ENCODE measurements at places on chromosomes 3 and 15.

DNA sequence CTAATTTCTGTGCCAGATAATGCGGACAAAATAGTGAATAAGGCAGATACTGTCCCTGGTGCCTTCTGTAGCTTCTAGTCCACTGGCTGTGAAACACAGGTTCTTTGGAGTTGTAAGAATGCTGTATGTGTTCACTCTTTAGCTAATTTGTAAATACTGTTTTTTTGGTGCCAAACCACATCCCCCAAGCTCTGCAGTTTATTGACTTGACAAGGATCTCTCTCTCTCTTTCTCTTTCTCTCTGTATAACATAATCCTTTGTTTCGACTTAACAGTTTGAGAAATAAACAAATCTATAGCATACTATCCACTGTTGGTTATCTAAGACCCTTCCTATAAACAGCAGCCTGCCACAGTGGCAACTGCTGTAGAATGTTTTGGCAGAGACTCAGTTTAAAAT, 7.6 kb downstream of the SMAD3 start:
- no peak overlapping the region for H3K27ac ChIP-seq
- H3K4me3 ChIP-seq = no peak overlapping the region
- H3K4me1 ChIP-seq = peaks cover 33% of the 10 kb centered on the region
- H3K36me3 ChIP-seq = peaks cover 1% of the 10 kb centered on the region
- H3K27me3 ChIP-seq = no peaks in the 10 kb centered on the region

- DNase-seq = no peak
- H3K4me1 ChIP-seq = peaks cover 13% of the 10 kb centered on the region
- no peaks in the 10 kb centered on the region for H3K27me3 ChIP-seq
These were observed 566.7 kb upstream of the ZNF717 start for GRCh38 chr3:76352051-76352450.

- no peaks in the 10 kb centered on the region for H3K27me3 ChIP-seq
- H3K4me1 ChIP-seq = no peaks in the 10 kb centered on the region
- no peaks in the 10 kb centered on the region for H3K36me3 ChIP-seq
These were observed 38.0 kb downstream of the CCR3 start for GRCh38 chr3:46280105-46280797.

DNA sequence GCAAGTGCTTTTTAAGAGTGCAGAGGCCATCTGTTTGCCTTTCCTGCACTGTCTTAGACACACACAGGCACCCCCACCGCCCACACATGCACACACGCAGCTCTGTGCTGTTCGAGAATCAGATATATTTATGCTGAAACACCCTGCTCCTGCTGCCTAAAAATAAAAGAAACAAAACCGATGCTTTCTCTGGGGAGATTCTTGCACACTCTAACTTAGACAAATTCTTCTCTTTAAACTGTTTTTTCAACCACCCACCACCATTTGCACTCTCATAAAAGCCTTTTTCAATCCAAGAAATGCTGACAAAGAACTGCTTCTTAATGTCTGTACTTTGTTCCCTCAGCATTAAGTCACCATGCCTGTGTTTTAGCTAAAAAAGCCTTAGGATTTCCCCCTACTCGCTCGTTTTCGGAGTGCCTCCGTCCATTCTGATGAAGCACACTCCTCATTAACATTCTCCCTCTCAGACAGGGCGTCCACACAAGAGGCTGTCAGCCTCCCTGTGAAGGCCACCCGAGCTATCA, 26.2 kb downstream of the SLC12A8 start:
- no peak overlapping the region for H3K4me3 ChIP-seq
- H3K27ac ChIP-seq = no peak overlapping the region

- no peaks in the 10 kb centered on the region for H3K27me3 ChIP-seq
- H3K27ac ChIP-seq = no peak overlapping the region
- no peak overlapping the region for H3K4me3 ChIP-seq
- H3K36me3 ChIP-seq = no peaks in the 10 kb centered on the region
- no peak for DNase-seq
These were observed 202.0 kb upstream of the KCNMB2 start for GRCh38 chr3:178334239-178334638.

GRCh38 chr15:98874773-98875172, 132.8 kb downstream of the PGPEP1L start:
- no peak for DNase-seq
- no peak overlapping the region for H3K27ac ChIP-seq
- no peaks in the 10 kb centered on the region for H3K36me3 ChIP-seq
- H3K4me3 ChIP-seq = no peak overlapping the region

DNA sequence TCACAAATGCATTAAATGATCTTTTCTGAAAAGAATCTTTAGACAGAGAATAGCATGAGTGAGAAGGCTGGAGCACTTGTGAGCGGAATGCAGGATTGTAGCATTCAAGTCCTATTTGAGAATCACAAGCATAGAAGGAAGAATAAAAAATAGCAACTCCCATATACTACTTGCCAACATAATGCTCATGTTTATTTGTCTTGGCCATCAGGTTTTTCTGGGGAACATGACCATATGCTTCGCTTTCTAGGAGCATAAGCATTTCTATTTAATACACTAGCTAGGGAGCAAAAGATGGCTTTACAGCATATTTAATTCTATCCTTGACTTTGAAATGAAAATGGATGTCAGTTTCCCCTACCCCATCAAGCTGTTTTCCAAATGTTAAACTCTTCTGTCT, 170.3 kb upstream of the MITF start:
- no peaks in the 10 kb centered on the region for H3K27me3 ChIP-seq
- no peak overlapping the region for H3K4me3 ChIP-seq
- H3K36me3 ChIP-seq = no peaks in the 10 kb centered on the region
- no peak overlapping the region for H3K27ac ChIP-seq

- H3K27ac ChIP-seq = no peak overlapping the region
- no peak overlapping the region for H3K4me3 ChIP-seq
- H3K4me1 ChIP-seq = no peaks in the 10 kb centered on the region
- no peaks in the 10 kb centered on the region for H3K36me3 ChIP-seq
- no peaks in the 10 kb centered on the region for H3K27me3 ChIP-seq
These were observed 224.7 kb upstream of the SATB1 start for GRCh38 chr3:18649666-18650363.

DNA sequence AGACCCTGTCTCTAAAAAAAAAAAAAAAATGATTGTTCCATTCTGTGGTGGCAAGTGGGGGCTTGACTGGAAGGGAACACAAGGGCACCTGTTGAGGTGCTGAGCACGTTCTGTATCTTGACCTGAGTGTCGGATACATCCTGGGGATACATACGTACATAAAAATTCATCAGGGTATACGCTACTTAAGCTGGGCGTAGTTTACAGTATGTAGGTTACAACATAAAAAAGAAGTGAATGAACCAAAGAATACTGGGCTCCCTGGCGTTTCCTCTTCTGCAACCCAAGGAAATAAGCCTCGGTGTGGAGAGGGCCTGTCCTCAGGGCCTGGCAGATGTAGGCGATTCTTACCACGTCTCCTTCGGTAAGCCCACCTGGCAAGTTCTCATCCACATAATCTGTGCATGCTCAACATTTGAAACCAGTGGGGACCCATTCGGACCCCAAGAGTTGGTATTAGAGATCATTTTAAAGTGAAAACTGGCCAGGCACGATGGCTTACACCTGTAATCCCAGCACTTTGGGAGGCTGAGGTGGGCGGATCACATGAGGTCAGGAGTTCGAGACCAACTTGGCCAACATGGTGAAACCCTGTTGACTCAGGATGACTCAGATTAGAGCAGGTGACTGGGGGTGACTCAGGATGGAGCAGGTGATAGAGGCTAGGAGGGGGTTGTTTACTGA, 5.1 kb upstream of the MUC20 start:
- no peaks in the 10 kb centered on the region for H3K36me3 ChIP-seq
- no peaks in the 10 kb centered on the region for H3K27me3 ChIP-seq

All from Caco-2 (cell line).